ENCODE measurements at places on chromosomes 16 and 17. TPM values are rescaled to one million over a fixed set of nuclear protein-coding genes. Genes with fewer than 3 reads are reported as not detected.

ABCC11 gene
- total RNA-seq: 0.17 TPM

CHST5 gene
- total RNA-seq: 0.16 TPM

TEX14 gene
- 0.16 TPM for total RNA-seq

RFNG gene
- 23.3 TPM for total RNA-seq

SULT1A4 gene
- total RNA-seq: 37.4 TPM

ZG16 gene
- not detected for total RNA-seq

PIGQ gene
- total RNA-seq: 38.8 TPM

C17orf50 gene
- 0.44 TPM for total RNA-seq

PNMT gene
- not detected for total RNA-seq

RRAD gene
- total RNA-seq: 64.4 TPM

GP1BA gene
- not detected for total RNA-seq

NUDT7 gene
- 5.2 TPM for total RNA-seq

RNF222 gene
- total RNA-seq: not detected

NDUFAB1 gene
- total RNA-seq: 149 TPM

SLC6A2 gene
- total RNA-seq: 0.14 TPM

NEUROD2 gene
- total RNA-seq: not detected

ACSM5 gene
- total RNA-seq: not detected

NPIPA2 gene
- 2.2 TPM for total RNA-seq

MT1E gene
- 0.17 TPM for total RNA-seq

EFCAB5 gene
- total RNA-seq: 0.38 TPM

TPSB2 gene
- not detected for total RNA-seq

SLC16A11 gene
- total RNA-seq: not detected

ALDH3A1 gene
- total RNA-seq: 1,130 TPM

KCTD11 gene
- total RNA-seq: 13.8 TPM

PGP gene
- total RNA-seq: 32.2 TPM

KRTAP3-2 gene
- 0.26 TPM for total RNA-seq

Data from A549 treated with Hydrocortisone at 1 μM for 4 hours (cell line).